Epithelial cell of esophagus (primary cell): ENCODE measurements at places on chromosomes 13 and 19.

DNA sequence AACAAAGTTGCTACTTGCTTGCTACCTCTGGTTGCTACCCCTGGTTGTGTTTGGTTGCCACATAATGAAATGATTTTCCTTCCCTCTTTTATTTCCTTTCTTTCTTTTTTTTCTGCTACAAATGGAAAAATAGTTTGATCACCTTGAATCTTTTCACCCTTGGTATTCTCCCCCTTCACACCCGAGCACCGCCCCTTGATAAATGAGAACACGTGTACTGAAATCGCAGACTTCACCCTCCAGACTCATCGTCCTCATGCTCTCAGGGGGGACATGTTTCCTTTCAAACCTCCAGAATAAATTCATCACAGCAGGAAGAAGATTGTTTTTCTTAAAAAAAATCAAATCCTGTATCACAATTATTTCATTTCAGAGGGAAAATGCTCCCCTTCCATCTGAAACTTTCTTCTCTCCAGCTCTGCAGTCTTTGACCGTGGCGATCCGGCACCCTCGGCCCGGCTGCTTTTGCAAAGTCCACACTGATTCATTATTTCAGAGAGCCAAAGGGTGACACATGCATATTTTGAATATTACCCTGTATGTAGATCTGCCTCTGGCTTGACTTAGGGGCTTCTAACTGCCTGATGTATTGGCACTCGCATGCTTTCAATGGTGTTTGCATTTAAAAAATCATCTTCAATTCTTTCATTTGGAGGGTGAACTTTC, 222.6 kb upstream of the MAB21L1 start:
- DNase-seq: no peak

DNA sequence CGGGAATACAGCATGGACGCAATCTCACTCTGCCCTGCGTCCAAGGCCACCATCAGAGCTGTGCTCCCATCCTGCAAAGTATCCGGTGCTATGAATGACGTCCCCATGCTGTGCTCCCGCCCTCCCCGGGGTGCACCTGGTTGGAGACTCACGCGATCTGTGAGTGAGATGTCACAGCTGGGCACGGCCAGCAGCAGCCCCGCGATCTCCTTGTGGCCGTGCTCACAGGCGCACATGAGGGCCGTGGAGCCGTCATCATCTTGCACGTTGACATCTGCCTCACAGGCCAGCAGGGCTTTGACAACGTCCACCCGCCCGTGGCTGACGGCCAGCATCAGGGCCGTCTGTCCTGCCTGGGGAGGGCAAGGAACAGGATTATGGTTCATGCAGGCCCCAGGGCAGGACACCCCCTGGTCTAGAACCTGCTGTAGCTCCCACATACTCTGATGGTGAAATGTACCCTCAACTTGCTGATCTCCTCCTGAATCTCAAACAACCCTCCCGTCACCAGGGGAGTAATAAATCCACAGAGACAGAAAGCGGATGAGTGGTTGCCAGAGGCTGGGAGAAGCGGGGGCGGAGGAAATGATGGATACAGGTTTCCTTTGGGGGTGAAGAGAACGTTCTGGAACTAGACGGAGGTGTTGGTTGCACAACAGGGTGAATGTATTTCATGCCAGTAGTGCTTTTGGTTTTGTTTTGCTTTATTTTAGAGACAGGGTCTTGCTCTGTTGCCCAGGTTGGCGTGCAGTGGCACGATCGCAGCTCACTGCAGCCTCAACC, 14.5 kb upstream of the SPC24 start:
- no peak for DNase-seq

DNA sequence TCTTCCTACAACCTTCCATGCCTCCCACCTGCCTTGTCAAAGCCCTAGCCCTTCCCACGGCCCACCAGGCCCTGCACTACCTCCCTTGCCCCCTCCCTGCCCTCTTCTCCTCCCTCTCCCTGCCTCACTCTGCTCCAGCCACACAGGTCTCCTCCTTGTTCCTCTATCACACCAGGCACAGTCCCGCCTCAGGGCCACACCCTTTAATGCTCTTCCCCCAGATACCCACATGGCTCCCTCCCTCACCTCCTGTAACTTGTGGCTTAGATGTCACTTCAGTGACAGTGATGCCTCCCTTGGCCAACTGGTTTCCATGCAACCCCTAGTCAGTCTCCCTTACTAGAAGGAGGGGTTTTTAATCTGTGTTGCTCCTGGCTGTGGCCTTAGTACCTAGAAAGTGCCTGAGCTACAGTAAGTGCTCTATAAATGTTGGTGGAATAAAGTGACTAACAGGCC, 1.3 kb downstream of the SIRT6 start:
- DNase-seq: no peak

GRCh38 chr13:31136724-31137123, 25.0 kb downstream of the HSPH1 start:
- no peak for DNase-seq

- DNase-seq: no peak
Measured at GRCh38 chr13:25978961-25979360, 72.9 kb downstream of the SHISA2 start.

GRCh38 chr13:48434200-48434599, 21.3 kb upstream of the LPAR6 start:
- no peak for DNase-seq

DNA sequence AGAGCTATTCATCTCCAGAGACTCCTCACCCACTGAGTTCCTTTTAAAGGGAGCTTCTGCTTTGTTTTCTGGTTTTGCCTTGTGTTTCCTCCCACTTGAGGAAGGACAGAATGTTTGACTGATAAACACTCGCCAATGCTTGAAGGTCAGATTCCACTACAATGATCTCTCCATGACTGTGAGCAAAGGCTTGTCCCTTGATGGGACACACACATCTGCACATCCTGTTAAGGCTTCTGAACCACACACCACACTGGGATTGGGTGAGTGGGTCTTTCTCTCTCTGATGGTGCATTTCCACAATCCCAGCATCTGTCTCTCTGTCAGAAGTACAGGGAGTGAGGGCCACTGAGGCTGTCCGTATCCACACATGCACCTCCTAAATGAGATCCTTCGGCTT, 245.3 kb downstream of the IRS2 start:
- no peak for DNase-seq
